ENCODE measurements at places on chromosomes 12 and 14. TPM values are rescaled to one million over a fixed set of nuclear protein-coding genes. Genes with fewer than 3 reads are reported as not detected.

DNA sequence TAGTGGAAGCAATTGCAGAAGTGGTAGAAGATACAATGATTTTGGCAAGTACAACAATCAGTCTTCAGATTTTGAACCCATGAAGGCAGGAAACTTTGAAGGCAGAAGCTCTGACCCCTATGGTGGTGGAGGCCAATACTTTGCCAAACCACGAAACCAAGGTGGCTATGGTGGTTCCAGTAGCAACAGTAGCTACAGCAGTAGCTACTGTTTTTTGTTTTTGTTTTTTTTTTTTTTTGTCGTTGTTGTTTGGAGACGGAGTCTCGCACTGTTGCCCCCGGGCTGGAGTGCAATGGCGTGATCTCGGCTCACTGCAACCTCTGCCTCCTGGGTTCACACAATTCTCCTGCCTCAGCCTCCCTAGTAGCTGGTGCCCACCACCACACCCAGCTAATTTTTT lies 47.4 kb downstream of the IFNG-AS1 start:
- no peaks in the 10 kb centered on the region for H3K27me3 ChIP-seq
- H3K36me3 ChIP-seq, result no peaks in the 10 kb centered on the region
- H3K27ac ChIP-seq, result no peak overlapping the region

KCNA5 gene
- 1.5 TPM for total RNA-seq

- H3K27me3 ChIP-seq, result no peaks in the 10 kb centered on the region
- H3K27ac ChIP-seq, result no peak overlapping the region
- H3K36me3 ChIP-seq, result no peaks in the 10 kb centered on the region
- no peak overlapping the region for H3K4me3 ChIP-seq
These were observed 51.3 kb upstream of the AMIGO2 start for GRCh38 chr12:47131011-47131410.

MAX gene
- total RNA-seq, result 105 TPM

RFLNA gene
- 0.50 TPM for total RNA-seq

DNA sequence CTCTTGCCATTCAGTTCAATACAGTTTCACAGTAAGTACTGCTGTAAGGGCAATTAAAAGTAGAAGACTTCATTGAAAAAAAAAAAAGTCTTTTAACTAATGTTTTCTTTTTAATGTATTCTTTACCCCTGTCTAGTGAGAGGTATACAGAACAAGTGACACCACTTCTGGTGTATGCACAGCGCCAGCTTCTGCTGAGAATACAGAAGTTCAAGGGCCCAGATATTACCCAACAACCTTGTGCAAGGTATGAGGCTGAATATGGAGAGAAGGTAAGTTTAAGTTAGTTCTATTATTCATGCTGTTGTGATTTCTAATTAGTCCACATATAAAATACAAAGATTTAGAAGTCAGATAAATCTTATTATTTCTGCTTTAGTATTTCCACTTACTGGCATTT lies 168.7 kb downstream of the CFAP54 start:
- no peaks in the 10 kb centered on the region for H3K36me3 ChIP-seq
- H3K4me3 ChIP-seq, result no peak overlapping the region
- DNase-seq, result no peak
- H3K27ac ChIP-seq, result no peak overlapping the region
- H3K4me1 ChIP-seq, result no peaks in the 10 kb centered on the region

Measured in lower lobe of right lung (tissue), 2 donors.